ENCODE measurements at places on chromosomes 16 and 17.

DNA sequence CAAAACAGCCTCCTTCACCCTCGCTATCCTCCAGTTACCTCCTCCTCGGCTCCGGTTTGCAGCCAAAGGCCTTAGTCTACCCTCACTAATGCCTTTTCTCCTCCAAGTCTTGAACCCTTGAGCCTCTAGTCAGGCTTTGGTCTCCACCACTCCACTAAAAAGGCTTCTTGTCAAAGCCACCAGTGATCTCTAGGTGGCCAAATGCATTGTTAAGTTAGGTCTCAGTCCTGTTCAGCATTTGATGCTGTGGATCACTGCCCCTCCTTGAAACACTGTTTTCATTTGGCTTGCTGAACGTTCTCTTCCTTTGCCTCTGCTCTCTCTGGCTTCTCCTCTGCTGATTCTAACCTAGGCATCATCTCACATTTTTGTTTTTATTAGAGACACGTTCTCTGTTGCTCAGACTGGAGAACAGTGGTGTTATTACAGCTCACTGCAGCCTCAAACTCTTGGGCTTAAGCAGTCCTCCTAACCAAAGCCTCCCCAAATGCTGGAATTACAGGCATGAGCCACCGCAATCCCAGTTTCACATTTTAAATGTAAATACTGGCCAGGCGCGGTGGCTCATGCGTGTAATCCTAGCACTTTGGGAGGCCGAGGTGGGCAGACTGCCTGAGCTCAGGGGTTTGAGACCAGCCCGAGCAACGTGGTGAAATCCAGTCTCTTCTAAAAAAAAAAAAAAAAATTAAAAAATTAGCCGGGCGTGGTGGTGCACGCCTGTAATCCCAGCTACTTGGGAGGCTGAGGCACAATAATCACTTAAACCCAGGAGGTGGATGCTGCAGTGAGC lies 1.1 kb downstream of the SGF29 start:
- DNase-seq, result no peak

GRCh38 chr17:47275245-47275984 lies 21.8 kb downstream of the ITGB3 start:
- no peak for DNase-seq

DNA sequence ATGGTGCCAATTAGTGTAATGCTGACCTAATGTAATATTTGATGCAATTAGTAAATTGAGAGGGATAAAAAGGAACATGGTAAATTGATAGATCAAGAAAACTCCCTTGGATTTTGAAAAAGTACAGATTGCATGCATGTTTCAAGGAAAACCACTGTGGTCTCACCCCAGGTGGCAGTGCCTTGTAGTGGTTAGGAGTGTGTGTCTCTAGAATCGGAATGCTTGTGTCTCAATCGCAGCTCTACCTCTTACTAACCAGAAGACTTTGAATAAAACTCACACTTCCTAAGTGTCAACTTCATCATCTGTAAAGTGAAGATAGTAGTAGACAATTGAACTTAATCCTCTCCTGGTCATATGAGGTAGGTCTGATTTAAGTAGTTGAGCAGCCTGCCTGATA lies 128.9 kb upstream of the GOT2 start:
- no peak for DNase-seq

DNA sequence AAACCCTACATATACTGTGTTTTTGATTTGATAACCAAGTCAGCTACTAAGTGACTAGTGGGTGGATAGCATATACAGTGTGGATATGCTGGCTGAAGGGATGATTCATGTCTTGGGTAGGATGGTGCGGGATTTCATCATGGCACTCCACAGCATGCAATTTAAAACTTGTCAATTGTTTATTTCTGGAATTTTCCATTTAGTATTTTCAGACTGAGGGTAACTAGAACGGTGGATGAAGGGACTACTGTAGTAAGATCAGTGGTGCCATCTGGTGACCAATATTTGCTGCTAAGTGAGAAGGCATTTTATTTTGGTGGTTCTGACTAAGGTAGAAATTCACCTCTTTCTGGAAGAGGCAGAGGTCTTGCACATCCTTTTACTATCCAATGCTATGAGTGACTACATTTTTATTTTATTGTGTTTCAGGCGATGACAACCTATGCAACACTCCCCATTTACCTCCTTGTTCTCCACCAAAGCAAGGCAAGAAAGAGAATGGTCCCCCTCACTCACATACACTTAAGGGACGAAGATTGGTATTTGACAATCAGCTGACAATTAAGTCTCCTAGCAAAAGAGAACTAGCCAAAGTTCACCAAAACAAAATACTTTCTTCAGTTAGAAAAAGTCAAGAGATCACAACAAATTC lies 3.1 kb downstream of the CDC6 start:
- no peak for DNase-seq

DNA sequence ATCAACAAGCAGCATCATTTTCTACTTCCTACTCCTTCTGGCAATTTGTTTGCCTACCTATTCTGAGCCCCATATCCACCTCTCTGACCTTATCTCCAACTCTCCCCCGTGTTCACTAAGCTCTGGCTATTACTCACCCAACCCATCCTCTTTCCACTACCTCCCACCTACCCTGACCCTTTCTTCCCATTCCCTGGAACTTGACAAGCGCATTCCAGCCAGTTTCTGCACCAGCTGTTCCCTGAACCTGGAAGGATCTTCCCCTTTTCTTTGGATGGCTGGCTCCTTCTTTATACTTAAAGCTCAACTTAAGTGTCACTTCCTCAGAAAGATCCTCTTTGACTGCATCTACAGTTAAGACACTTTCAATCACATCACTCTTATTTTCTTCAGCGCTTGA lies 2.2 kb downstream of the DCUN1D3 start:
- no peak for DNase-seq

DNA sequence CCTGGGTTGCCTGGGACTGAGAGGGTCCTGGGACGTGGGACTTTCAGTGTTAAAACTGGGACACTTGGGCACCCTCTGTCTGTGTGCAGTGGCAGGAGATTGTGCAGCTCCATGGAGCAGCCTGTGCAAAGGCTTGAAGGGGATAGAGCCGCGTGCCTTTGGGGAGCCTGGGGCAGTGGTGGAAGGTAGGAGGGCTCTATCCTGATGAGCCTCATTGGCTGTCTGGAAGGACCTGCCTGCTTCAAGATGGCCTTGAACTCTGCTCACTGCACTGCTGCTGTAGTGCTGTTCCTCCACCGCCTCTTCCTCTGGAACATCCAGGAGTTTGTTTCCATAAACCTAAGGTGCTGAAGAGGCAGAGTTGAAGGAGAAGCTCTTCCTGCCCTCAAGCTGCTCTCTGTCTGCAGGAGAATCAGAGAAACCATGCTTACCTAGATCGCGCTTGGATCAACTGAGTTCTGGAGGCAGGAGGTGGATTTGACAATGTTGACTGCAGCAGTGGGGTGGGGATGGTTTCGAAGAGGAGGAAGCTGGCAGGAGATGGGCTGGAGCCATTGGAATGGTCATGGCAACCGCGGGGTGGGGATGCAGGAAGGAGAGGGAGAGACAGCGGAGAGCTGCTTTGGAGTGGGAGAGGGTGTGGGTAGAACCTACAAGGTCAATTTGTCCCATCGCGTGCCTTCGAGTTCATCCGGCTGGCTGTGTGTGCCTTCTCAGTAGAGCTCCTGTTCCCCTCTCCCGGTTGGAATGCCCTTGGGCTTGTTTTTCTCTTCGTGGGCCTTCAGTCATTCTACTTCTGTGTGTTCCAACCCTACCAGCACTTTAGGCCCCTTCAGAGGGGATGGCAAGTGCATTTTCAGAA lies 3.7 kb downstream of the RMI2 start:
- no peak for DNase-seq

GRCh38 chr16:28294201-28294600 lies 1.9 kb downstream of the SBK1 start:
- DNase-seq, result no peak

- no peak for DNase-seq
These were observed 12.2 kb downstream of the GALNS start for GRCh38 chr16:88844419-88845036.

GRCh38 chr17:10806545-10807262 lies 2.8 kb upstream of the TMEM238L start:
- no peak for DNase-seq

GRCh38 chr17:4764595-4764994 lies 7.1 kb upstream of the TM4SF5 start:
- DNase-seq, result no peak

- no peak for DNase-seq
These were observed 97.9 kb upstream of the CDH11 start for GRCh38 chr16:65219786-65220185.

- no peak for DNase-seq
These were observed 14.4 kb upstream of the PLD6 start for GRCh38 chr17:17220529-17220928.

DNA sequence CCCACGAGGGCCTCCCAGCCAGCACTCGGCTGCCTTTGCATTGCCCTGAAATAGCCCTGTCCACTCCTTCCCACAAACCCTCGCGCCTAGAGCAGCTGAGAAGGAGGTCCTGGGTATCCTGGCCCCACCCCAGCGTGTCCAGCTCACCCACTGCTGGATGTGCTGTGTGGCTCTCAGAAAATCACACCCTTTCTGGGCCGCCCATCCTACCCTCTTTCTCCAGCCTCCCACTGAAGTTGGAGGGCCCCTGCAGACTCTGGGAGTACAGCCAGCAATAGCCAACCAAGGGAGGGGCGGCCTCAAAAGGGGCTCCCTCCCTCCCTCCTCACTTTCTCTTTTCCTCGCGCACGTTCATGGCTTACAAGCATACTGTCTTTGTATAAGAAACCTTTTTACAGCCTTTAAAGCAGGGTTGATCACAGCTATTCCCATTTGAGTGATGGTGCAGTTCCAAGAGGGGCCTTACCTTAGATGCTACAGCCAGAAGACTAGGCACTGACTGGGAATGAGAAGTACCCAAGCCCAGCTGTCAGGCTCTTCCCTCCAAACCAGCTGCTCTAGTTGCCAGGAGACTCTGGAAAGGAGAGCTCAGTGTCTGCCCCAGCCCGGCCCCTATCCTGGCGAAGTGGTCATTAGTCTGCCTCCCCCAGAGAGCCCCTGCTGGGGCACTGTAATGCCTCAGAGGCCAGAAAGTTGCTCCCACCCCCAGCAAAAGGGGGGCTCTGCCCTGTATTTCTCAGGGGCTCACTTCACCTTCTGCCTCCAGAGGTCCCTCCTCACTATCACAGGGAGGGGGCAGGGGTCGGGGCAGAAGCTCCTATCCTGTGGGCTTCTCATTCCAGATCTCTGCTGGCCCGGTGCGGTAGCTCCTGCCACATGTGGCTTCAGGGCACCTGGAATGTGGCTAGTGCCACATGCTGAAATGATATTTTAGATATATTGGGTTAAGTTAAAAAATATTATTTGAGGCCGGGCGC lies 38.1 kb downstream of the DCAKD start:
- DNase-seq, result no peak

- DNase-seq, result no peak
These were observed 70.3 kb upstream of the LGALS9 start for GRCh38 chr17:27560668-27561067.

DNA sequence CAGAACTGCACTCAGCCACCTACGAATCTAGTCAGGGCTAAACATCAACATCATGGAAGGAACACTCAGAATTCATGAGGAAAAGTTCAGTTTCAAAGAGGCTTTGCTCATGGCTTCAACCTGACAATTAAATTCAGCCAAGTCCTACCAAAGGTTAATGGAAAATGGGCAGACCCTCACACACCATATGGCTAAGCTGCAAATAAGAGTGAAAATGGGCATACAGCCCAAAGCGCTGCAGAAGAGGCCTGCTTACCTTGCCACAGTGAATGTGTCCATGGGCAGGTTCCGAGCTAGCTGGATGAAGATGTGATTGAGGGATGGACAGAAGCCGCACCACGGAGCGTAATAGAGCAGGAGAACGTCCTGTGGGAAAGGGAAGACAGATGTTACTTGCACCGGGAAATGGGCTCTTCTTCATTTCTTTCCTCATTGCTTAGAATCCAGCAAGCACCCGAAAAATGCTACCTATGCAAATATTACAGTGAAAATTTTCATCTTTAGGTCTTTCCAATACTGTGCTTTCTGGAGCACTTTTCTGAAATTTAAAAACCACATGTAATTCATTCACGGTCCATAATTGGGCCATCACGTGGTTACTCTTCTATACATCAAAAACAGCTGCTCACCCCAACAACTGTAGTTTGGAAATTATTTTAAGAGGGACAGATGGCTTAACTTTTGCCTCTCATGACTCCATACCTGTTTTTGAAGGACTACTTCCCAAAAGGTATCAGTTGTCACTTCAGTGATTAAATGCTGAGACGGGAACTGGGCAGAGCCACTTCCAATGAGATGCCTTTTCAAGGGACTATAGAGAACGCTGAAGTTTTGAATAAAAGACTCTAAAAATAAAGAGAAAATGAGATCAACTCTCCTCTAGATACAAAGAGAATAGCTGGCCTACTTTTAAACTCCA lies 19.6 kb downstream of the SNN start:
- DNase-seq, result no peak

DNA sequence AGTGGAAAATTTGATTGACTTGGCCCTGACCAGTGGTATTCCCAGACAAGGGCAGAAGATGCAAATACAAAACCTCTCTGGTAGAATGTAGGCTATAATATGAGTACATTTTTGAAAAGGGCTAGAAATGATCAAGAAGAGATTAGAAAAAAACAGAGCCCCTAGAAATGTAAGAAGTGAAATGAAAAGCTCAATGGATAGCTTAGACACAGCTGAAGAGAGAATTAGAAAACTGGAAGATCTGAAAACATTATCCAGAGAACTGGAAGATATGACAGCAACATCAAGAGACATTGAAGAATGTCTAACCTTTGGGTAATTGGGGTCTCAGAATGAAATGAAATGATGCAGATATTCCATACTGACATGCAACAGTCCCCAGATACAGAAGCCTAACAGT lies 105.2 kb upstream of the ZNF750 start:
- DNase-seq, result no peak

- no peak for DNase-seq
These were observed 15.4 kb upstream of the ARL4D start for GRCh38 chr17:43383372-43383771.

- DNase-seq, result no peak
These were observed 101.2 kb downstream of the ZNF423 start for GRCh38 chr16:49754495-49755312.

GRCh38 chr16:8736123-8736668 lies 61.2 kb downstream of the TMEM186 start:
- no peak for DNase-seq

DNA sequence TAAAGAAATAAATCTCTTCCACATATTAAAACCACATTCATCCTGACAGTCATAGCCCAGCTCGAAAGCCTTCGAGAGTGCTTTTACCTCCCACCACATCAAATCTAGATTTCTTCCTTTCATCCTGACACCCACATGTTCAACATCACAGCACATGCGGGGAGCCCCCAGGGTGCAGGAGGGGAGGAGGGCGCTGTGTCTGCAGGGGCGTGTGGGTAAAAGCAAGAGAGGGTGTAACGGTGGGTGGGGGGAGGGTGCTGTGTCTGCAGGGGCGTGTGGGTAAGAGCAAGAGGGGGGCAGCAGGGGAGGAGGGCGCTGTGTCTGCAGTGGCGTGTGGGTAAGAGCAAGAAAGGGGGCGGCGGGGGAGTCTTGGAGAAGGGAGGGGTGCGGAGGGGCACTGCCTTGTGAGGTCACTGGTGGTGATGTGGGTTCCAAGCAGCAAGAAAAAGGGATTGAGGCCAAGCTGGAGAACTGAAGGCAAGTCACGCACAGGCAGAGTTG lies 34.7 kb downstream of the ADCY9 start:
- DNase-seq, result no peak

Measured in GM19239 (cell line).